Sciatic nerve (tissue), 2 donors: ENCODE measurements at places on chromosomes 11 and 22.

DNA sequence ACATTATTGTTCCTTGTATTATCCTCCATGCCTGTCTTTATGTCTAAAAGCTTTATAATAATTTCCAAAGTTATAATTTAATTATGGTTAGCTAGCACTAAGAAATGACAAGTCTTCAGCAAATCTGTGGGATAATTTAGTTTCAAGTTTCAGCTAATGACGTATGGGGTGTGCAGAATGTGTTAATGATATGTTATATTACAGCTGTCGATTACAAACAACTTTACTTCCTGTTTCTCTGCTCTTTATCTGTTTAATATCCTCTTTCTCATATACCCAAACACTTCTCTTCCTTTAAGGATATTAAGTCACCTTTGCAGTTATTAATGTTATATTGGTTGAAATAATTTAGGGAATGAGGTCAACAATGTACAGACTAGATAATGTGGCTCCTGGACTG lies 161.8 kb downstream of the CASP12 start:
- DNase-seq, result no peak

GRCh38 chr11:100546714-100547113 lies 140.4 kb upstream of the ARHGAP42 start:
- DNase-seq, result no peak

DNA sequence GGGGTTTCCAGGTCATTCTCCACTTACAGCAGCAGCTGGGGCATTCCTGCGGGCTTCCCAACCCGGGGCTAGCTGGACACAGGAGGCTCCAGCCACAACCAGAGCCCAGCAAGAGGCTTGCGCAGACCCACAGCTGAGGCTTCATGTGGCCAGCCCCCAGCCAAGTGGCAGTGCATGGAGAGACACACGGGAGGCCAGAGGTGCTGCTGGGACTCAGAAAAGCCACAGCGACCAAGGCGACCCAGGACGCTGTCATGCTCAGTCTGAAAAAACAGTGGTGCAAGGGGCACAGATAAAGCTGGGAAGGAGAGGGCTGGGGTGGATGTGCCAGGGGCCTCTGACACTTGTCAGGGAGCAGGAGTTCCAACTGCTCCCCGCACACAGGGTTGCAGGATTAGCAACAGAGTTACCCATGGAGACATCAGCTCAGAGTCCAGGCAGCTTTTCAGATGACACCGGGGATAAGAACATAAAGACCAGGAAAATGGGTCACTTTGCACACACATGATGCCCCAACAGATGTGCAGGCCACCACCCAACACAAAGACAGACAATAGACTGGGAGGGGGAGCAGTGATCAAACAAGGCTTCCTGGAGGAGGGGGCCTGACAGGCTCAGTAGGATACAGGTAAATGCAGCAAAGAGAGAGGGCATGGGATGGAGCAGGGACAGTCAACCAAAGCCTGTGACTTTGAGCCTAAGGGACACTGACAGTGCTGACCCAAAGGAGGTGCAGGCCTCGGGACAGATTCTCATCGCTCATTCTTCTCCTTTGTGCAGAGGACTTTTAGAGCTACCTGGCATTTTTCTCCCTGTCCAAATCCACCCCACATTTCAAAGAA lies 6.9 kb upstream of the NEAT1 start:
- DNase-seq, result peak; percentile 58

DNA sequence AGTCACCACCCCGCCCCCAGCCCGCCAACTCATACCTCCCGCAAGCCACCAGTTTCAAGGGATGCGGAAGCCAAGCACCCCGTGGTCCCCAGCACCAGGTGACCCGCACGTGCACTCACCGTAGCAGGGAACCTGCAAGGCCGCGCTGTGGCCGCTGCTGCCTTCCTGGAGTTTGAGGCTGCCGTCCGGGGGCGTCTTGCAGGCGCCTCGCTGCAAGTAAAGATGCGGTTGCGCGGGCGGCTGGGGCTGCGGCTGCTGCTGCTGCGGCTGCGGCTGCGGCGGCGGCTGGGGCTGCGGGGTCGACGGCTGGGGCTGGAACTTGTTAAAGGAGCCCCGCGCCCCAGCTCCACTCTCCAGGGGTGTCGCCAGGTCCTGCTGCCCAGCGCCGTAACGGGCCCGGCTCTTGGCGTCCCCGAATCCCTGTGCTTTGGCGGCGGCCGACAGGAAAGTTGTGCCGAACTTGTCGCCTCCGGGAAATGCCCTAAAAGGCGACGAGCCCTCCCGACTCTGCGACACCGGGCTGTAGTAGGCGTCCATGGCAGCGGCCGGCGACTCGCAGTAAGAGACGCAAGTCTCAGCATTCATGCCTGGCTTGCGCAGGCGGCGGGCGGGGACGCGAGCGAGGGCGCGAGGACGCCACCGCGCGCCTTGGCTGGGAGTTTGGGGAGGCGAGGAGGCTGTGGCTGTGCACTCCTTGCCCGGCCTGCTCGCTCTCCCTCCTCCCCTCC lies at the start of gene ALX4:
Gene ALX4, minus strand, starts transcription at position 662 of the 728 bp plus-strand sequence. Its CDS starts 77 bp downstream, at position 585.
- peak; percentile 78 for DNase-seq

GRCh38 chr11:84922836-84923235 lies 704.3 kb downstream of the DLG2 start:
- DNase-seq, result no peak

DNA sequence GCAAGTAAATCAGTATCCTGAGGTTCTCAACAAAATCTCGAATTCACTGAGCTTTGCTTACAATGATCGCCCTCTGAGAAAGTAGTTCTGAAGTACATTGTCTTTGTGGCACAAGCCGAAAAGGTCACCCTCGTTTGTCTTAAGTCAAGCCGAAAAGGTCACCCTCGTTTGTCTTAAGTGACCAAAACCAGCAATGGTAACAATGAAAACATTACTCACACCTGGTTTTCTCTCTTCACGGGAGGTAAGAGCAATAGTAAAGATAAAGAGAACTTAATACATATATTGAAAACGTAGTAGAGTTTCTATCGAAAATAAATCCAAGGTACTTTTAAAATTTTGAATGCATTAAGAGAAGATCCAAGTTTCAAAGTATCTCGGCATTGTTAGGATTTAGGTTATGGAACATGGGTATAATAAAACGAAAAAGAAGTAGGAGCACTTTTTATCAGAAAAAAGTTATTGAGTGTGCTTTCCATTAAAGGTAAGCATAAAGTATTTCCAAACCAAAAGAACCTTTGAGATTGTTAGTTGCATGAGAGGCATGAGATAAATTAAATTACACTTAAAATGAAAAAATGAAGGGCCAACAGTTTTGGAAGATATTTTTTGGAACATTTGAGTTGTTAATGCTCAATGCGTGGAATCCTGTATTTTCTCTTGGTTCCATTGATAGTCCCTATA lies 1.2 kb downstream of the BARX2 start:
- DNase-seq, result no peak

DNA sequence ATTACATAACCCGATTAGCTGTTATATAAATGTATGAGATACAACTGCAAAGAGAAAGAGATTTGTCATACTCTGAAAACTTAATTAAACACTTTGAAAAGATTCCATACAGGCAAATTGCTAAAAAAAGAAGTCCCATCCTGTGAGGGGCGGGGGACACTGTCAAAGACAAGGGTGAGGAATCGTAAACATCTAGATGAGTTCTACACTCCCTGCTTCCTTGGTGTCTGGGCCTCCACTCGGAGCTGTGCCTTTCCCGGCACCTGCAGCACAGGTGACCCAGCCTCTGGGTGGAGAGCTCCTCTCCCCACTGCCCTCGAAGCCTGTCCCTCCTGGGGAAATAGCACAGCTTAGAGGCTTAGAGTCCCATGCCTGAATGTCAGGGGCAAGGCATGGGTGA lies 69.2 kb upstream of the CRYBB3 start:
- no peak for DNase-seq

DNA sequence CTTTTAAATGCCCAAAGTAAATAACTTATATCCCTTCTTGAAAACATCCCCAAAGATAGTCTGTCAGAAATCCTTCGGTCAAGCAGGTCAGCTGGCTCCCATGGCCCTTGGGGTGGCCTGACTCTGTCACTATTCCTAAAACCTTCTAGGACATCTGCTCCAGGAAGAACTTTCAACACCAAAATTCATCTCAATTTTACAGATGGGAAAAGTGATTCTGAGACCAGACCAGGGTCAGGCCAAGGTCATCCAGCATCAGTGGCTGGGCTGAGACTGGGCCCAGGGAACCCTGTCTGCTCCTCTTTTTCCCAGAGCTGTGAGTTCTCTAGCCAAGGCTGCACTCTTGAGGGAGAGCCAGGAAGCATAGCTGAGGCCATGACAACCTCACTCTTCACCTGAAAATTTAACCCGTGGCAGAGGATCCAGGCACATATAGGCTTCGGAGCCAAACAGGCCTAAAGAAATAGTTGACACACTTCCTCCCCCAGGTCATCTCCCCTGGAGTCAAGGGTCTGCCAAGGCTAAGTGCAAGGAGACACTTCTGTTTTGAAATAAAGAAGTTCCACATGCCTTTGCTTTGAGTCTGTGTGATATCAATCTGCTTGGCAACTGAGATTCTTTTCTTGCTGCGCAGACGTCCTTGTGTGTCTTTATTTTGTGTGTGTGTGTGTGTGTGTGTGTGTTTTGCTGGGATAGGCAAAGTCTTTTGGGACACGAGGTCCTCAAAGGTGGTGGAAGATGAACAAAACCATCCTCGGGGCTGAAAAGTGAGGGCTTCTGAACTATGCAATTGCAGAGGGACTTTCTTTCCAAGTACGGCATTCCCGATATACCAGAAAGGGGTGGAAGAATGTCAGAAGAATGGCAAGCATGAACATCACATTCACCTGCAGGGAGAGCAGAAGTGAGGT lies 16.8 kb upstream of the PRG2 start:
- DNase-seq, result no peak

DNA sequence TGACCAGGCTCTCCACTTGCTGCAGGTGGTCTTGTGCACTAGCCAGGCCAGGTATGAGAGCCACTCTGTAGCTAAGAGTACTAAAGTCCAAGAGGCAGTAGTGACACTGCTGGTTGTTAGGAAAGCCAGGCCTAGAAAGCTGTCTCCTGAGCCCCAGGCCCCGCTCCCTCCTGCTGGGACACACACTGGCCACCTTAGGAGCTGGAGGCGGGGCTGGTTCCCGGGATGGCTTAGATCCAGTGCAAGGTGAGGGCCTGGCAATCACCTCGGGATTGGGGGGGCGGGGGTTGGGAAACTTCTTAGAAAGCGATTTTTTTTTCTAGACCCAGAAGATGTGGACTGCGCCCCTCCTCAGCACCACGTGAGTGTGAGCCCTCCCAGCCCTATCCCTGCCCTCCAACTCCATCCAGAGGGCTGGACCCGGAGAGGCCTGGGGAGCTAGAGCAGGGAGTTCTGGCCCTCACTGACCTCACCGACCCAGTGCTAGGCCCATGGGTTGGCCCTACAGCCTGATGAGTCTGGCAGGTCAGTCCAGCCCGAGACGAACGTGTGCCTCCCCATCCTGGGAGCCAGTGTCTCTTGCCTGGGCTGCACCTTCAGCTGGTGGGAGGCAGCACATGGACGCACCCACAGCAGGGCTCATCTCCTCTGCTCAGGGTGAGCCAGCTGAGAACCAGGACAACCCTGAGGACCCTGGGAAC lies 18.1 kb downstream of the SLC37A2 start:
- DNase-seq, result no peak

DNA sequence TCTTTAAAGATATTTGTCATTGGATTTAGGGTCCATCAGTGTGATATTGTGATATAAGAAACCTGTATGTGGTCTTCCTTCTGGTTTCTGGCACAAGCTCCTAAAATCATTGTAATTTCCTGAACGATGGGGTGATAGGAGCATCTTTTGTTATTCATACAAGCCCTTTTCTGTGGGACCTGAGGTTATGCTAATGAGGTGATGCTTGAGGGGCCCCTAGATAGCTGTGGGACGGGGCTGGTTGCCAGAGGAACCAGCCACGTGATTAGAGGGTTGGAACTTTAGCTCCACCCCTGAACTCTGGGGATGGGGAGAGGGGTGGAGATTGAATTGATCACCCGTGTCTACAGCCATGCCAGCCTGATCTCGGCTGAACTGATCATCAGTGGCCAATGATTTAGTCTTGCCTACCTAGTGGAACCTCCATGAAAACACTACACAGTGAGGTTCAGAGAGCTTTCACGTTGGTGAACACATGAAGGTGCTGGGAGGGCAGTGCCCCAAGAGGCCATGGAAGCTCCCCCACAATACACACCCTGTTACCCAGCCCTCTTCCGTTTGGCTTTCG lies 62.8 kb downstream of the BCR start:
- DNase-seq, result no peak

DNA sequence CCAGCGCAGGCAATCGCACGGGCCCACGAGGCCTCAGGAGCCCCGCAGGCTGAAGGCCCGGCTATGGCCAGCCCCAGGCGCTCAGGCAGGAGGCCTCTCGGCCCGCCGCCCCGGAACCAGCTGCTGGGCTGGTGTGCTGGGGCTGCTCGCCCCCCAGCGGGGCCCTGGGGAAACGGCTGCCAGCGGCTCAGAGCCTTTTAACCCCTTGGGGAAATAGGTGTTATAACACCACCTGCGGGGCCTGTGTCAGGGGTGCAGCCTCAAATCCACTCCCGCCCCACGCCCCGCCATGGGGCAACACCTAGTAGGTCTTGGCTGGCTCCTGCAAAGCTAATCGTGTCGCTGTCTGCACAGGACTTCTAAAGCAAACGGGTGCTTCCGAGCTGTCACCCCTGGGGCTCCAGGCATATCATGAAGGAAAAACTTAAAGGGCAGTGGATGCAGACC lies 237.4 kb downstream of the TTC28 start:
- peak; percentile 82 for DNase-seq

- DNase-seq, result no peak
Measured at GRCh38 chr11:85863855-85864254, 8.7 kb downstream of the CCDC83 start.

- DNase-seq, result no peak
Measured at GRCh38 chr22:39363751-39364515, 14.1 kb downstream of the SYNGR1 start.

- no peak for DNase-seq
Measured at GRCh38 chr11:94198718-94199117, 70.1 kb downstream of the PANX1 start.

- no peak for DNase-seq
Measured at GRCh38 chr22:38122616-38123015, 12.1 kb upstream of the BAIAP2L2 start.
